Activated naive CD4-positive, alpha-beta T cell treated with anti-CD3 and anti-CD28 coated beads for 36 hours (primary cell): ENCODE measurements at places on chromosomes 13 and 19. TPM values are rescaled to one million over a fixed set of nuclear protein-coding genes. Genes with fewer than 3 reads are reported as not detected.
A peak's percentile ranks its signal among the peaks of the same experiment; 100 is the strongest.

DNA sequence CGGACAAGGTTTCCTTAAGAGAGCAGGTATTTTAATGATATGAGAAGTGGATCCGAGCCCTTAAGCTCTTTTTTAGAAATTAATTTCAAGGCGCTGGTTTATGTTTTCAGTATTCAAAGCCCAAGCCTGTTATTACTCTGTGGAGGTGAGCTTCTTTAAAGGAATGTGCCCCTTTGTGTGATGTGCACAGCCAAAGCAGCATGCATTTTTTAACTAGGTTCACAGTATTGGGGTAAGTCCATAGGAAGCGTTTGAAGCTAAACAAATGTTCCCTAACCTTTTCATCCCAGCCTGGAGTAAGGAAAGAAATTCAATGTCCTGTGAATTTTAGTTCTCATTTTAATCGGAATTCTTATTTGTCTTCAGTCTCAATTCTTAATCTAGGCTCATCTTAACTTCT is 217.5 kb downstream of the KCTD12 start:
- no peaks in the 10 kb centered on the region for H3K27me3 ChIP-seq
- DNase-seq = no peak
- H3K4me1 ChIP-seq = peaks cover 7% of the 10 kb centered on the region
- no peaks in the 10 kb centered on the region for H3K36me3 ChIP-seq
- no peak overlapping the region for H3K4me3 ChIP-seq

DNA sequence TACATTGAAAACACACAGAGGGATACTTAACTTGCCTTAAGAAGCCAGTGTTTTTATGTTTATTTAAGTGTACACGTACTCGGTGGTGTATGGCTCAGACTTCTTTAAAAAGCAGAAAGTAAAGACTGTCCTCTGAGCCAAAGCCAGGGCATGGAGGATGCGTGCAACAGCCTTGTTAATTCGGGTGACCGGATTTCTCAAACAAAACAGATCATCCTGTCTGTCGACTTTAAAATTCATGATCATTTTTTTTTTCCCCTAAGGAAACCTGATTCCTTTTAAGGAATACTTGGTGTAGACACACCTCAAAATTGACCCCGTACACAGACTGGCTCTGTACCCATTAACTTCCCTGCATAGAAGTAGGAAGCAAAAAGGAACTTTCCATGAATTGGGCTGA is 124.7 kb upstream of the RNF113B start:
- no peak overlapping the region for H3K27ac ChIP-seq
- H3K4me3 ChIP-seq = no peak overlapping the region
- no peaks in the 10 kb centered on the region for H3K4me1 ChIP-seq
- H3K27me3 ChIP-seq = peaks cover 5% of the 10 kb centered on the region
- no peaks in the 10 kb centered on the region for H3K36me3 ChIP-seq
- no peak for DNase-seq

Gene LILRA5
- total RNA-seq = not detected

DNA sequence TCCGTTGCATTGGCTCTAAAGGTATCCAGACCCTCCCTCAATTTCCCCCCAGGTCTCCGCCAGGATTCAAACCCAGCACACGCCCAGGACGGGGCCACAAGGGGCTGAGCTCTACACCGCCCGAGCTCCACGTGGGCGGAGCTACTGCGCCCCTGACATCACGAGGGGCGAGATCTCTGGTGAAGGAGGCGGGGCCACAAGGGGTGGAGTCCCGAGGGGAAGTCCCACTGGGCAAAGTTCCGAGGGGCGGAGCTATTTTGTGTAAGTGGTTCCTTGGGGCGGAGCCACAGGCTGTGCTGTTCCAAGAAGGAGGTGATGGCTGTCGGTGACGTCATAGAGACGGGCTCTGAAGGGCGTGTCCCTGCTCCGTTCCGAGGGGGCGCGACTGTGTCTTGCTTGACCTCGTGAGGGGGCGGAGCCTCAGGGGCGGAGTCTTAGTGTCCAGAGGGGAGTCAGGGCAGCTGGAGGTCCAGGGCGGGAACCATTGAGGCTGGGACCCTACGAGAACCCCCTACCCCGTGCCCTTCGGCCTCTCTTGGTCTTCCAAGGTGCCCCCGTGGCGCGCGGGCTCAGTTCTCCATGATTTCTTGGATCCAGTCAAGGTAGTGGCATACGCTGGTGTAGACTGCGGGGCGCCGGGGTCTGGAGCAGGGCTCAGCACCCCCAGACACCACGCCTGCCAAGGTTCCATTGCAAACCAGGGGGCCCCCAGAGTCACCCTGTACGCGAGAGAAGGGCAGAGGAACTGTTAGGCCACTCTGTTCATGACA is 1.3 kb upstream of the KLK8 start:
- H3K36me3 ChIP-seq = no peaks in the 10 kb centered on the region
- no peak overlapping the region for H3K4me3 ChIP-seq
- DNase-seq = peak; percentile 42
- no peak overlapping the region for H3K27ac ChIP-seq
- no peaks in the 10 kb centered on the region for H3K4me1 ChIP-seq
- peaks cover 43% of the 10 kb centered on the region for H3K27me3 ChIP-seq

DNA sequence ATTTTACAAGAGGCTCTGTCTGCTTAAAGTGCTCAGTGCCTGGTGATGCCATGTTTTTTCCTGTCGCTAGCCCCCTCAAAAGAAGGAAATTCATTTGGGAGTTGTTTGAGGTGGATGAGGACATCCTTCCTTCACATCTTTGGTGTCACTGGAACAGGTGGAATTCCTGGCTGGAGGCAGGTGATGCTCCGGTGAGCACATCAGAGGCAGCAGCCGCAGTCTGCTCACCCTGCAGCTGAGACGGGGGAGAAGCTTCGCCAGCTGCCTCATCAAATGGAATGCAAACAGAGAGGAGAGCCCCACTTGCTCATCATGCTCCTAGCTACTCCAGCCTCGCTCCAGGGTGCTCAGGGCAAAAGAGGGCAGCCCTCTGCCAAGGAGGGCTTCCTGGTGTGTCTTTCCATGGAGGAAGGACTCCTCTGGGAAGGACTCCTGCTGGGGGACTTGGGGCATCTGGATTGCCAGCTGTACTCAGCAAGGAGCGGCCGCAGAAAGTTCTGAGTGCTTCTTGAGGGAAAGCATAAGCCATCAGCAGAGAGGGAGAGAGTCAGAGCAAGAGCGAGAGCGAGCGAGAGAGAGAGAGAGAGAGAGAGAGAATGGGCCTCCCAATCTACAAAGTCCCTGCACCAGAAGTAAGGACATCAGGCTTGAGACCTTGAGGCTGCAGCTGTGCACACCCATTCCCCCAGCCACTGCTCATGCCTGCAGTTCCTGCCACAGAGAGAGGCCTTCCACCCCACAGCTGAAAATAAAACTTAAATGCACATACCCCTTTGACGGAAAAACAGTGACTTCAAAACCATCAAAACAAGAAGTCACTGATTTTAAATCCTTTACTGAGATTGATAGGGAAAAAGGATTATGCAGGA is 74.3 kb upstream of the UBL3 start:
- no peak overlapping the region for H3K4me3 ChIP-seq
- H3K36me3 ChIP-seq = no peaks in the 10 kb centered on the region
- DNase-seq = no peak
- H3K4me1 ChIP-seq = peaks cover 19% of the 10 kb centered on the region
- H3K27ac ChIP-seq = no peak overlapping the region
- H3K27me3 ChIP-seq = no peaks in the 10 kb centered on the region

Gene CD37
- 182 TPM for total RNA-seq

Gene ZNF763
- total RNA-seq = 0.54 TPM

Gene ARL11
- total RNA-seq = 0.62 TPM
